ENCODE measurements at places on chromosomes 5 and 9.
A peak's percentile ranks its signal among the peaks of the same experiment; 100 is the strongest.

DNA sequence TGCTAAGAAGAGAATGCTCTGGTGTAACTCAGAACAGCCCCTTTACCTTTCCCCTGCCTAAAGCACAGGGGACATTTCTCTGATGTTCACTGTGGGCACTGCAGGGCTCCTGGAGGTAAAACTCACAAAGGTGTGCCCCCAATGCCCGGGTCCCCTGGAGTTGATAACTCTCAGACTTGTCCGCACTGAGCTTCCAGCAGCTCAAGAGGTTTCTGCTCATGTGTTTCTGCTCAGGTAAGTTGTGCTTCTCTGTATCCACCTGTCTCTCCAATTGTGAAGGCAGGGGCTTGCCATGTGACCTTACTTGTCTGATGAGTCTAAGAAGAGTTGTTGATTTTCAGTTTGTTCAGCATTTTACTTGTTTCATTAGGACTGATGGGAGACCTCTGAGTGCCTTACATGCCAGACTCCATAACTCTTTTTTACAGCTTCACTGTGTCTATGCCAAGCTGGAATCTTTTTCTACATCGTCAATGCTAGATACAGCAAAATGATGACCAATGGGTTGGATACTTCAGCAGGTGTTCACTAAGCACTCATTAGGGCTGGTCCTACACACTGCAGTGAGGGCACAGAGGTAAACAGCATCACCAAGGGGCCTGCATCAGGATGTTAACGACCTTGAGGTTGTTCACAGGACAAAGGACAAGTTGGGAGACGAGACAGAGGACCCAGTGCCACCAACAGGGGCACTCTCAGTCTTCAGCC lies 56.4 kb downstream of the MRPL36 start:
- no peak for DNase-seq

DNA sequence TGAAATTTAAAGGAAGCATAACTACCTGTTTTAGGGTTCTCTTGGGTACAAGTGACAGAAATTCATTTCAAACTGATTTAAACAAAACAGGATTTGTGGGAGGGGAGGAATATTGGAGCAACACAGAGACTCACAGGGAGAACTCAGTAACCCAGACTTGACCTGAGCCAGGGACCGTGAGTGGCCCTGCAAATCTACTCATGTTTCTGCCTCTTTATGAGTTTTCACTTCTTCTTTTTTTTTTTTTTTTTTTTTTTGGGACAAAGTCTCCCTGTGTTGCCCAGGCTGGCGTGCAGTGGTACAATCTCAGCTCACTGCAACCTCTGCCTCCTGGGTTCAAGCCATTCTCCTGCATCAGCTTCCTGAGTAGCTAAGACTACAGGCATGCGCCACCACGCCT lies 405.6 kb upstream of the ZNF608 start:
- no peak for DNase-seq

DNA sequence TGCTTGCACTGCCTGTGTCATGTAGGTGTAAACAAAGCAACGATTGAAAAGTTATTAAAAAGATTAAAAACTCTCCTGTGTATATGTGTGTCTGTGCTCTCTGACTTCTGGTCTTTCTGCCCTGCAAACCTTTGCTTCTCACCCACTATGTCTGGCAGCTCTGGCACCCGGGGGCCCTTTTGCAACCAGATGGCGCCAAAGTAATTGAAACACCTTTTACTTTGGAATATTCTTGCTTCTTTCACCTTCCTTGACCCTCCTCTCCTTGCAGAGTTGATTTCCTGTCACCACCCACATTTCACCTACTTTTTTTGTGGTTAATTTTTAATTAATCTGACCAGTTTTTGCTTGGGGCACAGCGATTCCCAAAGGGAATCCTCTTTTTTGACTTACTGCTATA lies 275.5 kb downstream of the ARHGEF28 start:
- no peak for DNase-seq

- no peak for DNase-seq
Observed at GRCh38 chr5:38527475-38527874, 29.0 kb downstream of the LIFR start.

GRCh38 chr5:10577371-10578292 lies 13.8 kb downstream of the ANKRD33B start:
- DNase-seq = peak; percentile 62

DNA sequence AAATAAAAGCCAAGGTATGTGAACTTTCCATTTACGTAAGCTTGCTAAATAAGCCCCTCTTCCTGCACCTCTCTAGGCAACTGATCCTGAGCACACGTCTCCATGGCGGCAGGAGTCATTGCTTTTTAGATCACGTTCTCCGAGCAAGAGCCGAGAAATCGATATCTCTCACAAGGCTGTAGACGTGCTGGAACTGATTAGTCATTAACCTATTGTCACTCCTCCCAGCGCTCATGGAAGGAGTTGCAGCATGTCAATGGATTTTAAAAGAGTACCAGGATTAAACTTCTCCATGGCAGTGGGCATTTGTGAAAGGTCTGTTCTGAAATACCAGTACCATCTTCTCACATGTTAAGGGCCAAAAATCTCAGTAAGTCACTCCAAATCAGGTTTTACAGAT lies 4.7 kb upstream of the ADCY2 start:
- DNase-seq = no peak

DNA sequence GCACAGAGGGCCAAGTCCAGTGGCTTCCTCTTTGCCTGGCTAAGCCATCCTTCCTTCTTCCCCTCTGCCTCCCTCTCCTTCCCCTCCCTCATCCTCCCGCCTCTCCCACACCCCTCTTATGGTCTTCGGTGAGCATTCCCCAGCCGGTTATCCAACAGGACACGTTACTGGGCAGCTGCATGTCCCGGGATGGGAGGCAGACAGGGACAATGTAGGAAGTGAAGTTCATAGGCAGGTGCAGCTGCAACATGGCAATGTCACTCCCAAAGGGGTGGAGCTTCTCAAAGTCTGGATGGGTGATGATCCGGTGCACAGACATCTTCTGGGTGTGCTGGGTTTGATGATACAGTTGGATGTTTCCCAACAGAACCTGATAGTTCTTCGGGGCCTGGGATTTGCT lies 71.4 kb upstream of the SPTLC1 start:
- DNase-seq = no peak

Data from AG10803 (cell line).